ENCODE measurements at places on chromosomes 4 and X. TPM values are rescaled to one million over a fixed set of nuclear protein-coding genes. Genes with fewer than 3 reads are reported as not detected.

The HMX1 gene
- polyA plus RNA-seq, result not detected

The RAB33A gene
- 3.6 TPM for polyA plus RNA-seq

The TIGD2 gene
- polyA plus RNA-seq, result 7.2 TPM

The CD38 gene
- not detected for polyA plus RNA-seq
